T-helper 2 cell (primary cell): ENCODE measurements at places on chromosomes 3 and 15.

DNA sequence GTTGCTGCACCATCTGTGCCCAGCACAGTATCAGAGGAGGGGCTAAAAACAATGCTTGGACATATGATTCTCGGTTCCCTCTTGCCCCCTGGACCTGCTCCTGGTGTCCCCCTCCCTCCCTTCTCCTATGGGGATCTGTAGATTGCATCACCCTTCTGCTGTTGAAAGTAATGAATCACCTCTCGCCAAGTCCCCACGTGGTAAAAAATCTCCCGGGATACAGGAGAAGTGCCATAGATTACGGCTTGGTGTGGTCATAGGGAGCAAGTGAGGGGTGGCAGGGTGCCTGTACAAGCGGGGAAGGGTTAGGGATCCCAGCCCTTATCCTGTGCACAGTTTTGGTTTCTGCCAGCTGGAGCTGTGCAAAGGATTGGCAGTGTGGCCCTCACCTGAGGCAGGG, 37.7 kb downstream of the AMOTL2 start:
- no peak for DNase-seq

DNA sequence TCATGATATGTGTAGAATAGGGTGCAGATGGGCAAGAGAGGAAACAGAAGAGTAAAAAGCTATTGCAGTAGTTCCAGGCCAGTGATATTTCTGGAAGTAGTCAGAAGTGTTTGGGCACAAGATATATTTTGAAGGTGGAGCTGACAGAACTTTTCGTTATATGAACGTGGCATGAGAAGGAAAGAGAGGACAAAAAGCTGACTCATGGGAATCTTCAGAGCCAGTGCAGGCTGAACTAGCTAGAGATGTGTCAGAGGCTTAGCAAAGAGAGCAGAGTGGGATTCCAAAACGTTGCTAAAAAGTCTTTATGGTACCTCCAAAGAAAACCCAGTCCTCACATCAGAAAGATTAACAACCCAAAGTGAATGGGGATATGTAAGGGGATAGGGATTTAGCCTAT, 28.7 kb downstream of the TRIM69 start:
- DNase-seq, result no peak

GRCh38 chr3:148631124-148631903, 66.4 kb upstream of the AGTR1 start:
- no peak for DNase-seq

DNA sequence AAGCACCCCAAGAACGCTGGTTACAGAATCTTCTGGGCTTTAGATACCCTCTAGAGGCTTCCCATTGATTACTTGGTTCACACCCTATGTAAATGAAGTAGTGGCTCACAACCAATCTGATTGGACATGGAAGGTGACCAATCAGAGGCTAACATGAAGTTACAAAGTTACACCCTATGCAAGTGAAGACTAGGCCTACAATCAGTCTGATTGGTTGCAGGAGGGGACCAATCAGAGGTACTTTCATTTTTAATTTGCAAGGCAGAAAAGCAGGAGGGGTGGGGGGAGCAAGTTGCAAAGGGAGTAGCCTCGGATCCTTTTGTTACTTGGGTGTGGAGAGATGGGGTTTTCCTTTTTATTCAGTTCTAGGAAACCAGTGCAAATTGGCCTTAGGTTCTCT, 11.1 kb upstream of the RTP2 start:
- peak; percentile 78 for DNase-seq

- DNase-seq, result peak; percentile 6
Measured at GRCh38 chr3:146513386-146514051, 30.9 kb downstream of the PLSCR1 start.

- no peak for DNase-seq
Measured at GRCh38 chr3:101950985-101951733, 101.8 kb downstream of the NFKBIZ start.

GRCh38 chr3:13565581-13566452, 16.9 kb downstream of the FBLN2 start:
- no peak for DNase-seq

- no peak for DNase-seq
Measured at GRCh38 chr15:85906640-85907039, 111.9 kb upstream of the KLHL25 start.

GRCh38 chr3:71348001-71348632, 235.4 kb downstream of the FOXP1 start:
- no peak for DNase-seq

DNA sequence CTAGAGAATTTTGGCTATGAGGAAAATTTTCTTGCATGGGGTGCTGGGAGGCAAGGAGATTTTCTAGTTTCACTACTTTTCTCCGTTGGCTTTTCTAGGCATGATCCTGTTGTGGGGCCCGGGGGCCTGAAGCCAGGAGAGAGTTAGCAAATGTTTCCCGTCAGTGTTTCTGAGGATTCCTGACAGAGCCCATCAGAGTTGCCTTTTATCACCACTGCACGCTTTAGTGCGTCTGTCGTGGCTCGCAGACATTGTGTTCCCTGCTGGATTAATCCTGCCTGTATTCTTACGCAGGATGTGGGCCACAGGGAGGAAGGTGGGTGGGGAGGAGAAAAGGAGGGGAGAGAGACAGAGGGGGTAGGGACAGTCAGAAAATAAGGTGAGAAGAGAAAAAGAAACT, 18.1 kb upstream of the BOC start:
- DNase-seq, result no peak

DNA sequence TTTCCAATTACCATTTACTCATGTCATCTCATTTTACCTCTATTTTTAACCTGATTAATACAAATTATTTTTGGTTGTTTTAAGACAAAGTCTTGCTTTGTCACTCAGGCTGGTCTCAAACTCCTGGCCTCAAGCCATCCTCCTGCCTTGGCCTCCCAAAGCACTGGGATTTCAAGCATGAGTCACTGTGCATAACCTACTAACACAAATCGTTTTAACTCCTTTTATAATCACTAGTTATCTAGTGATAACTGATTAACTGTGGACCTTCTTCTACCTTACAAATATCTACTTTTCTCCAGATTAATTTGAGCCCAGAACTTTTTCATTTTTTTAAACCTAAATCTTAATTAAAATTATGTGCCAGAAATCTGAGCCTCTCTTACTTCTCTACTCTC, 4.6 kb downstream of the ATP13A3 start:
- no peak for DNase-seq
